Esophagus squamous epithelium (tissue), 5 donors: ENCODE measurements at places on chromosomes 3 and 15. TPM values are rescaled to one million over a fixed set of nuclear protein-coding genes. Genes with fewer than 3 reads are reported as not detected.

GRCh38 chr3:172280406-172281051 is 167.7 kb downstream of the GHSR start:
- no peak for DNase-seq

DNA sequence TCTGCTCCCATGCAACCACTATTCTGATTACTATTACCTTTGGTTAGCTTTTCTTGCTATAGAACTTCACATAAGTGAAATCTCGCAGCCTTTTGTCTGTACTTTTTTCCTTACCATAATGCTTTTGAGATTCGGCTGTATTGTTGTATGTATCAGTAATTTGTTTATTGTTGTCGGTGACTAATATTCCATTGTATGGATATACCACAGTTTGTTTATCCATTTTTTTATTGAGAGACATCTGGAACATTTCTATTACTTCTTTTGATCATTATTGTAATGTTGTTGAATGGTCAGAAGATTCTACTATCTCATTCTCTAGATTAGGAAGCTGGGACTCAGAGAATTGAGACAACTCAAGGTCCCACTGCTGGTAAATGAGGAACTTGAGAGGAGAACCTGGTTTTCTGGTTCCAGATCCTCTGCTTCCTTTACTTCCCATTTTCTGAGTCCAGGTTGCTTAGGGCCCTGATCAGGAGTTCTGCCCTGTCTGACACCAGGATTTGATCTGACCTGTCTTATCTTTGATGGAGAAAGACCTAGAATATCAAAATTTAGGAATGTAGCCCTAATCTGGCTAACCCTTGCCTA is 18.2 kb upstream of the SPTSSB start:
- no peak for DNase-seq

GRCh38 chr3:142148044-142148791 is 1.1 kb downstream of the TFDP2 start:
- no peak for DNase-seq

Gene C2CD4A
- 0.18 TPM for total RNA-seq

DNA sequence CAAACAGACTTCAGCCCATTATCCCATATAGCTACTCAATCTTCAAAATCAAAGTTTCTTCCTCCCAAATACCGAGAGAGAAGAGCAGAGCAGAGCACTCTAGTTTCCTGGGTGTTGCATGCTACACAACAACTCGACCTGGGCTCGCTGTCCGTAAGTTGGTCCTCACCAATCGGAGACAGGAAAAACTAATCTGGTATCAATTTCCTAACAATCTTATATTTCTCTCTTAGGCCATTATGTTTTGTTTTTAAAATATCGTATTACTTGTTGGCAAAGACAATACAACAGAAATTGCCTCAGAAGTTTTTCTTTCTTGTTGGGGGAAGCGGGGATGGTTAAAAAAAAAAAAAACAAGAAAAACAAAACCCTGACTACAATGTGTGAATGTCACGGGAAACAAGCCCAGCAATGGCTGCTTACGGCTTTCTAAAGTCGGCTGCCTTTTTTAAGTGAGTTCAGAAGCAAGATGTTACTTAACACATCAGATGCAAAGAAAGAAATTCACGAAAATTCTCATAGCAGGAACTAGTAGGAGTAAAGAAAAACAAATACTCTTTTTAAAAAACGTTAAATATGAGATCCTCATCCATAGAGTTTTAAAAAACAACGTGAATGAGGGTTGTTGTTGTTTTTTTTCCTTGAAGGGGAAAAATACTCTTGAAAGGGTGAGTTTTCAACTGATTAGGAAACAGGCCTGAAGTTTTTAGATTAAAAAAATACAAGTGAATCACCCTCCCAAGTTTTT is 1.9 kb downstream of the VGLL4 start:
- no peak for DNase-seq

Gene NKTR
- total RNA-seq, result 112 TPM

Gene LRRC31
- total RNA-seq, result not detected

DNA sequence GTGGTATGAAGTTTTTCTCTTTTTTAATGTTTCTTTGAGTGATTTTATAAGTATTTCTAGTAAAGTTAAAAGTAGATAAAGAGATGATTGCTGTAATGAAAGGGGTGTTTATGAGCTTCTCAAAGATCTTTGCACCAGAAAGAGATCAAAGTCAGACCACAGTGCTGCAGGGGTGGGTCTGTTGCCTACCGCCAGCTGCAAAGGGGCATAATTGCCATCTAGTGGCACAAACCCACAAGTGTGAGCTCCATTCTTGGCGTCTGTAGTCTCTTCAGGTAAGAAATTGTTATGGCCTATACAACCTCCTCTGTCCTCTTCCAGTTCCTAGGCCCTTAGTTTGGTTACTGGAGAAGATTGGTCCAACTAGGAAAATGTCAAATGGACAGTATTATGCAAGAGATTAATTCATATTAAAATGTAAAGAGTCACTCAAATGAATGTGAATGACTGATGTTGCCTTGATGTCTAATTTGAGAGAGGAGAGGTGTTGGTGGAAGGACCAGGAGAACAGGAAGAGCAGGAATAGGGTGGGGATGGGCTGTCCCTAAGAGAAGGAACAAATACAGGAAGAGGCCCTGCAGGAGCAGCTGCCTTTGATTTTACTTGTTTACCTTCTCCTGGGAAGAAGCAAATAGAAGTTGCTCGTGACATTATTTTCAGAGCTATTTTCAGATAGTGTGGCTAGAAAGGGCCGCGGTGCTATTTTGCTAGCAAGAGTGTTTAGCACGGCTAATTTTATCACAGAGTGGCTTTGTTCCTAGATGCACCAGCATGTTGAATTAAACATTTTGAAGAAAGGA is 53.0 kb upstream of the GSK3B start:
- no peak for DNase-seq

DNA sequence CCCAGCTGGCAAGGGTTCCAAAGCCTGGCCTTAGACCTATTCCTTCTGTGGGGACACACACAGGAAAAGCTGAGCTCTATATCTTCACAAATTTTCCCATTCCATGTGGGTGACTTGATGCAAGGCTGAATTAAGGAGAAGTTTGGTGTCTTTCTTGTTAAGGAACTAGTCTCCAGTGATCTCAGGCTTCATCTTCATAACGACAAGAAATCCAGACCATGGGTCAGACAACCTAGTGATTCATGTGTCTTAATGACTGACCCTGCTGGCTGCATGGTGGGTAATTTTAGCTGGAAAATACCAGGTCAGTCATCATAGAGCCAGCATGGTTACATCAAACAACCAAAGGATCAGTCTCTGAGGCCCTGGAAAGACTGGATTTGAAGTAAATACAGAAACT is 112.7 kb upstream of the SLC4A7 start:
- DNase-seq, result no peak

DNA sequence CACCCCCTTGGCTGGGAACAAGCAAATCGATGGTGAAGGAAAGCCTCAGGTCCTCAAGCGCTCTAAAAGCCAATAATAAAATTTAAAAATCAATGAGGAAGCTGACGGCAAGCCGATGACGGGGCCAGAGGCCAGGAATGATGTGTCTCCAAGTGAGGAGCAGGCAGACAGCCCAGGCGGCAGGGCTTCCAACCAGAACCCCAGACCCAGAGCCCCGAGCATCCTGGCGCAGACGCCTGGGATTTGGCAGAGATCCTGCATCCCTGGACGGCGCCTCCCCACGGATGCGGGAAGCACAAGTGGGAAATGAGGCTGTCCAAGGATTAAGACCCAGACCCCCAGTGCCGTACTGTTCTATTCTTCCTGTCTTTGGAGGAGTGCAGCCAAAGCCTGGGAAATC is 123.0 kb upstream of the PROK2 start:
- no peak for DNase-seq

DNA sequence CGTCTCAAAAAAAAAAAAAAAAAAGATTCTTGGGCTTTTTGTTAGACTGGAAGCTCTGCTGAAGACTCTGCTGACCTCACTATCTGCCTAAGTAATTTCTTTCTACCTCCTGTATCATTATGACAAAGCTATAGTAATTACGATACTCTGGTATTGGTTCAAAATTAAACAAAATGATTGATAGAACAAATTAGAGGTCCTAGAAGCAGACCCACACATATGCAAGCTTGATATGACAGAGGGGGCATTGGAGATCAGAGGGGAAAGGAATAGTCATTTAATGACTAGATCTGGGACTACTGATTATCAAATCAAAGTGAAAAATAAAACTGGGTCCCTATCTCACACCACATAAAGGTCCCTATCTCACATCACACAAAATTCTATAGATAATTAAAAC is 21.9 kb upstream of the AP3B2 start:
- DNase-seq, result no peak
